ENCODE measurements at places on chromosomes 4 and X.

GRCh38 chr4:93461541-93461940 lies 367.0 kb upstream of the ATOH1 start:
- no peak for DNase-seq

- no peak for DNase-seq
These were observed 1.3 kb downstream of the CASP3 start for GRCh38 chr4:184648054-184648312.

DNA sequence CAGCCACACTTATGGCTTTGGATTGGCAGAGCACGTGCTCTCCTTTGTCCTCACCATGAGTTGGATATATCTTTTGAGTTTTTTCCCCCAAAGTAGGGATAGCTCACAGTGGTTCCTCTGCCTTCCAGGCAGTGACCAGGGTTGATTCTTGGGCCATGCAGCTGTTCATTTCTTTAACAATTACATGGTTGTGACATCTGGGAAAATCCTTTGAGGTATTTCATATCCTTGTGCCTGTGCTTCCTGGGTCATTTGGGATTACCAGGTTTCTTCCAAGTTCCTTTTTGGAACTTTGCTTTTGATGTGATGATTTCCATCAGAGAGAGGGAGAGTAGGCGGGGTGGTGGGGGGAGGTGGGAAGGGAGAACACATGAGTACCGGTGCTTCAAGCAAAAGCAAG lies 15.6 kb downstream of the BCORL1 start:
- no peak for DNase-seq

DNA sequence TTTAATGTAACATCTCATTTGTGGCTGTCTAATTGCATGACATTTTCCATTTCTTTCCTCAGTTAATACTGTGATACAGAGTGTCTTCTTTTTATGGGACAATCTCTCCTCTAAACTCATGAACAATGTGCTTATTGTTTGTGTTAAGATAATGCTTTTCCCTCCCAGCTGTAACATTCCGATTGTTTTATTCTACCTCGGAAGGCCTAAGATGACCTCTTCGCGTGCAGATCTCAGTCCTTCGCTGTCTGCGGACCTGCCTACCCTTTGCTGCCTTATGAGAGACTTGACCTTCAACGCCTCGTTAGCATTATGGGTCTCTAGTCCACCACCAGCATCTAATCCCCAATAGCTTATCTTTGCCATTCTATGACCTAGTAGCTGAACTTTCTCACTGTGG lies 29.8 kb upstream of the ZFP42 start:
- DNase-seq = no peak

GRCh38 chrX:9573282-9574106 lies 108.6 kb downstream of the TBL1X start:
- DNase-seq = no peak

- DNase-seq = no peak
These were observed 15.5 kb upstream of the ADD1 start for GRCh38 chr4:2827874-2828751.

DNA sequence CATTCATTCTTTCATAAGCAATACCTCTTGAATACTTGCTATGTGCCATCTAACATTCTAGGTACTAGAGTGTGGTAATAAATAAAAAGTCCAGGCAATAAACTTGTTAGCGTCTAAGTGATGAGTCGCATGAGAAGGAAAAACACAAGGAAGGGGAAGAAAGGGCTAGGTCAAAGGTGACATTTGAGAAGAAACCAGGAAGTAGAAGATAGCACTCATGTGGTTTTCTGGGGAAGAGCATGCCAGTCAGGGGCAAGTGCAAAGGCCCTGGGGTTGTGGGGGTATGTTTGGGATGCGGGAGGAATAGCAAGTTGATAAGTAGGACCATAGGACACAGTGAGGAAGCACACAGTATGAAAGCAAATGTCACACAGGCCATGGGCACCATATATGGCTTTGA lies 157.0 kb downstream of the TSPAN5 start:
- no peak for DNase-seq

DNA sequence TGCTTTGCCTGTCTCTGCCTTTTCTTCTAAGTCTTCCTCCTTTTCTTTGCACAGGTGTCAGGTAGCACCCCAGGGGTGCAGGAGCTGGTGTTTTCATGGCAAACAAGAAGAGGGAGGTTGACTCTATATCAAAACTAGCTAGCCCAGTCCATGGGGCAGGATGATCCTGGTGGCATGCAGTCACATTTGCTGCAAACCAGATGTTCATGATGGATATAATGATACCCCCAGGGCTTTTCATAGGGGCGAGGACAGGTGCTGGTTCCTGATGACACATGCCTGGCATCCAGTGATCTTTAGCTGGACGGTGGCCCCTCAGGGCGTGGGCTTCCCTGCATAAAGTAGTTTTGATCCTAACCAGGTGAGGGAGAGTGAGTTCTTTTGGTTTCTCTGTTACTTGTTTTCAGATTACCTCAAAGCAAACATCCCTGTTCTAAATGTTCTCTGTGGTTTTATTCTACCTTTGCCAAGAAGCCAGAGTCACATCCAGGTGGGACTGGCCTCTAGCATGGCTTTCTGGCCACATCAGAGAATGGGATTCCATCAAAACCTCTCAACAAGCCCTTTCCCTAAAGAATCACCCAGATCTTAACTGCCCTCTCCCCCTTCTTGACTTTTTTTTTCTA lies 11.2 kb upstream of the UBA6 start:
- no peak for DNase-seq

DNA sequence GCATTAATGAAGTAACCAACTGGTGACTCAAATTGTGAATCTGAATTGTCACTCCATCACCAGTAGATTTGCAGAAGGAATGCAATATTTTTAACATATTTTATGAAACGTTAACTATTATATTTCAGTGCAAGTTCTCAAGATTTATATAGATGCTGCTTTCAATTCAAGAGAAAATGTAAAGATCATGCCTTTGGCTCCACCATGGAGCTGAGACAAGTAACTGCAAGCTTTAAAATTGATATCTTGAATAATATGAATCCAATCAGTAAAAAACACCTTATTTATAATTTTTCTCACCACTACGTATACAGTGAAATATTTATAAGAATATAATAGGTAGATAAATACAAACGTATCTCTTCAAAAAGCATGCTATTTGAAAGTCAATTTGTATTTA lies 27.8 kb upstream of the GALNTL6 start:
- DNase-seq = no peak

DNA sequence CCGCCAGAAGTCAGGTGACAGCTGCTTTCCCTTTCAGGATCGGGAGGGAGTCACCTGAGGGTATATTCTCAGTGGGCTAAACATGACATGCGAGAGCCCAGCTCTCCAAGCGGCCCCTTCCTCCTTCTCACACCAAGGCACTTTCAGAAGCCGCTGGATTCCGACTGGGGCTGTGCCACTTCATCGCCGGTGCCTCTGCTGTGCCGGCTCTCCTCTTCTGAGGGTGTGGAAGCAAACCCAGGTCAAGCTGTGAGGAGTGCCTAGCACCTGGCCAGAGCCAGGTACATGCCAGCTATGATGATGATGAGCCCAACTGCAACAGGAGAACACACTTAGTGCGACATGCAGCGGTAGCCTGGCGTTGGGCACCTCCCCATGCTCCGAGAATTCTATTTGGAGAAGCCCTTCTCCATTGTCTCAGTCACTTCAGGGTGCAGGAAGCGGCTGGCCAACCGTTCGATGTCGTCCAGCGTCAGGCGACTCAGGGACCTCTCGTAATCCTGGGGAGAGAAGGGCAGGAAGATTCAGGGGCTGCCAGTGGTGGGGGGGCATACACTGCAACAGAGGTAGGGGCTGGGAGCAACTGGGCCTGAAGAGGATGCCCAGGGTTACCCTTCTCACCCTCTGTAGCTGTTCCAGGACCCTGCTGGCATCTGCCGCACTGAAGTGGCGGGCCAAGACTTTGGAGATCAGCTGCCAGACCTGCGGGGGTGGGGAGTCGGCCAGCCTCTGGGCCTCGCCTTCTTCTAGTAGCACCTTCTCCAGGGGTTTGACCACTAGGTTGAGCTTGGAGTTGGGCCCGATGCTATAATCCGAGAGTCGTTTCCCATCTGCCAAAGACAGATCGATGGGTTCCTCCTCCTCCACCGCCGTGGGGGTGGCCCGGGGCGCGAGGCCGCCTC lies 1.0 kb downstream of the UBL4A start:
- no peak for DNase-seq

GRCh38 chr4:36392024-36392423 lies 110.6 kb downstream of the DTHD1 start:
- peak; percentile 28 for DNase-seq

DNA sequence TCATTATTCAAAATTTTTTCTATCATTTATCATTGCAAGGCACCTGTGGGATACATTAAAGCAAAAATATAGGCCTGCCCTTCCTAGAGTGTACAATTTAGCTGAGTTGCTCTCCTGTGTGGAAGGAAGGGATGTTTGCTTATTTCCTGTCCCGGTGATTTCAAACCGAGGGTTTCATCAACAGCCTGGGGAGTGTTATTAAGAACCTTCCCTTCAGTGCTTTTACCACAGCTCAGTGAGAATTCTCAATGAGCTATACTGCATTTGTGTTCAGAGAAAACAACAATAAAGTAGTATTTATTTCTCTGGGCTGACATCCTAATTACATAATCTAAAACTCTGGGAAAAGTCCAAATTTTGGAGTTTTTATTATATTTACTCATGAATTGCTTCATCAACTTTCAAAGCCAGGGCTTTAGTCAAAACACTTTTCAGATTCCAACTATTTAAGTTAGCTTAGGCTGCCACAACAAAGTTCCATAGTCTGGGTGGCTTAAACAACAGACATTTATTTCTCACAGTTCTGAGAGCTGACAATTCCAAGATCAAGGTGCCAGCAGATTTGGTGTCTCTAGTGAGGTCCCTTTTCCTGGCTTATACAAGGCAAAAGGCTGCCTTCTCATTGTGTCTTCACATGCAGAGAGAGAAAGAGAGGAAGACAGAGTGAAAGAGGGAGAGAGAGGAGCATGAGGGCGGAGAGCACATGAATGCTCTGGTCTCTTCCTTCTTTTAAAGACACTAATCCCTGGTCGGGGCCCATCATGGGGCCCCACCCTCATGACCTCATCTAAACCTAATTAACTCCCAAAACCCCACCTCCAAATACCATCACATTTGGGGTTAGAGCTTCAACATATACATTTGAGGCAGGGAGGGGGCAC lies 62.6 kb downstream of the MMRN1 start:
- DNase-seq = no peak

DNA sequence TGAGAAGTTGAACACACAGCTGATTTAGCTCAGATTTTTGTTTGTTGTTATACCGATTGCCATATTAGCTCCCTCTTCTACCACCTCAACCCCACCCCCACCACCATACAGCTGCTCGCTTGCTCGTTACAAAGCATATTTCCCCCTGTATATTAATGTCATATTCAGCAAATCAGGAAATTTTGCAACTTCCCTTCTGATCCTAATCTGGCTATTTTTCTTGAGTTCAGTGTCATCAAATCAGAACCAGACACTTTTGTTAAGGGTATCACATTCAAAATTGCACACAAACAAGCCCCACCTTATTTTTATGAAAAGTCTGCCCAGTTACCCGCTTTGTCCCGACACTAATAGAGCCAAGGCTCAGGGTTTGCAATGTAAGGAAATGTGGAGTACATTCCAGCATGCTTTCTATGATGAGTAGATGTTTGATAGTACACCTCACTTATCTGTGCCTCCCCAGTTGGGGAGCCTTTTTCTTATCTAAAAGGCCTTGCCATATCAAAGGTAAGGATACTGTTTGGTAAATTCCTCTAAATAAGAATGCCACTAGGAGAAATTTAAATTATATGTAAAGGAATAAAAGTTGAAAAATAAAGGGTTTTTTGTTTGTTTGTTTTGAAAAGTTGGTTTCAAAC lies 212.2 kb downstream of the CBR4 start:
- DNase-seq = no peak

- no peak for DNase-seq
These were observed 183.6 kb upstream of the TRPC5 start for GRCh38 chrX:112266136-112266535.

DNA sequence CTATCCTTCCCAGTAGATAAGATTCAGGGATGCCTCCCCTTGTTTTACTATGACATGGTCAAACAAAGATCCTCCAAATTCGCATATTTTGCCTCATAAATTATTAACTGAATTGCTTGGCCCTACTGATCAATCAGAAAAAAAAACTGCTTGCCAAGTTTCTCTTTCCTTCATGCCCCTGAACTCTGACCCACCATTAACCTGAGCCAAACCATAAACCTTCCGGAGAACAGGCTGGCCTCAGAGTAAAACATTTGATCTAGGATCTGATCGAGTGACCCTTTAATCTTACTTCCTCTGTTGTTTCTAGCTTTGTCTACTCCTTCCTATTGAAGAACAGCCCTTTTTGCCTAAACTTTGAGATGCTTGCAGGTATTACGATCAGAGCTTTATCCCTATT lies 209.7 kb upstream of the FAM47A start:
- no peak for DNase-seq

- DNase-seq = no peak
These were observed 22.8 kb downstream of the MEPE start for GRCh38 chr4:87855559-87855958.

DNA sequence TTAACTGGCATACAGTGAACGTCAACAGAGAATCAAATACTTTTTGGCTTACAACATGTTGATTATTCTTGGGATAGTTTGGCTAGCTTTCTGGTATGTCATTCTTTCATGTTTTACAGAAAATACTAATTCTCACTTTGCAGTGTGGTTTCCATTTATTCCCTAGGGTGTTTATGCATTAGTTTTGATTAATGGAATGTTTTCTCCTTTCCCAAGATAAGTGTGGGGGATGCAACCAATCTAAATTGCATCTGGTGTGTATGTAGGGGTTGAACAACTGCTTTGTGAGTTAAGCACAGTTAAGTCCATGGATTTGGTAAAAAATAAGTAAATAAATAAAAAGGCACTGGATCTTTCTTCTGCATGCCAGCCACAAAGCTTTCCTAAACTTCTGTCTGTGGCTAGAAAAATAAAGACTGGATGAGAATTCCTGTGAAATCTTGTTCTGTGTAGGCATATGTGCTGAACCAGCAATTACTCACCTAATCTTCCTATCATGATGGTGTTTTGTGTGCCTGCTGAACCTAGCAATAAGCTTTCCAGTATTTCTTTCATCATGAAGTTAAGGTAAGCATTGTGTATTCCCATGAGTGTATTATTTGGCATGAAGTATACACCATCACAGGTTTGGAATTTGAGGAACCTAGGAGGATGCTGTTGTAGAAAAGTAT lies 50.6 kb upstream of the TENM3 start:
- peak; percentile 9 for DNase-seq

DNA sequence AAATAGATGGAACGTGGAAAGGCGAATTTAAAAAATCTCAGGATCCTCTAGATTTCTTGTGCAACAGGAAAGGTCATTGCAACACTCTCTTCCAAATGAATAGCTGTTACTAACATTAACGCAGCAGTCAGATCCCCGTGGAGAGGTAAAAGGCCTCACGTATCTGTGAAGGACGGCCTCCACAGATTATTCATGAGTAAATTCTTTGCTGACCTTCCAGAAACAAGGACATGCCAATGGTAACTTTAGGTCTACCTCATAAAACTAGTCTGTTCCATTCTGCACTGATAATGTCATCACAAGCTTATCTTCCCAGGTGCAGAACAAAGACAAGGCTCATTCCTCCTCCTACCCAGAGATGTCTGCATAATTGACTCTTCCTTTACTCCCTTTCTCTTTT lies 16.1 kb upstream of the REPS2 start:
- DNase-seq = no peak
